Naive thymus-derived CD4-positive, alpha-beta T cell (primary cell): ENCODE measurements at places on chromosomes 3 and 15. TPM values are rescaled to one million over a fixed set of nuclear protein-coding genes. Genes with fewer than 3 reads are reported as not detected.

The LRRC31 gene
- not detected for polyA plus RNA-seq

The TMCO5A gene
- not detected for polyA plus RNA-seq

DNA sequence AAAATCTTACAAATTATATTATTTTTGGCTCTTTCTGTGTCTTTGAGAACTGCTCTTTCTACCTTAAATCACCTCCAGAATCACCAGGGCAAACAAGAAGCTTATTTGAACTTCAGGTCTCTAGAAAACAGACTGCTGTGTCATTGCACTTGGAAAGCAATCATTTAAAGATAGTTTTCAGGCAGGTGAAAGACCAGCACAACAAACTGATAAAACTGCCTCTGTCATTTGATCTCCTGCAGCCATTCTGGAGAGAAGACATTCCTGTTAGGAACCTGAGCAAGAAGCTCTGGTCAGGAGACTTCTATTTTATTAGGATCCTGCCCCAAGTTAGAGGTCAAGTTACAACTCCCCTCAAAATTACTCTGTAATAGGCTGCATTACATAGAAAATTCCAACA lies 50.7 kb upstream of the AP4E1 start:
- no peak overlapping the region for H3K4me3 ChIP-seq
- H3K36me3 ChIP-seq, result no peaks in the 10 kb centered on the region
- no peak overlapping the region for H3K27ac ChIP-seq
- H3K27me3 ChIP-seq, result no peaks in the 10 kb centered on the region
- no peaks in the 10 kb centered on the region for H3K4me1 ChIP-seq
- DNase-seq, result no peak

GRCh38 chr3:30604558-30604957 lies 1.8 kb upstream of the TGFBR2 start:
- H3K4me3 ChIP-seq, result peak overlapping the region; percentile 19
- peaks cover 13% of the 10 kb centered on the region for H3K36me3 ChIP-seq
- H3K4me1 ChIP-seq, result peaks cover 18% of the 10 kb centered on the region
- no peak for DNase-seq

DNA sequence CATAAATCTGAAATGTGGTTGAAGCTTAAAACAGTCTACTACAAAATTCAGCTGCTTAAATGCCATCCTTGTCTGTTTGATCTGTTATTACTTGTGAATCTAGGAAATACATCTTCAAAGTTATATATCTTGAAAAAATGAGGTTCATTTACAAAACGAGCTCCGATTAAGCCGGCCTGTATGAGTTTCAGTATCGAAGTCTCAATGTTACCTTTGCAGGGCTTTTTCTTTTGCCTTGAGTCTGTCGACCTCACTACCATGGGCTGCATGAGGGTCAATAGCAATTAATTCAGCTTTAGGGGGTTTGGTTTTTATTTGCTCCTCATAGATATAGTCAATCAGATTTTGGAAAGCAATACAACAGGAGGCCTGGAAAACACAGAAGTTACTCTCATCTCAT lies 23.2 kb downstream of the ERICH6 start:
- peaks cover 4% of the 10 kb centered on the region for H3K4me1 ChIP-seq
- no peak overlapping the region for H3K27ac ChIP-seq
- no peak overlapping the region for H3K4me3 ChIP-seq
- H3K27me3 ChIP-seq, result no peaks in the 10 kb centered on the region
- H3K36me3 ChIP-seq, result no peaks in the 10 kb centered on the region
